Smooth muscle cell of the coronary artery (primary cell): ENCODE measurements at places on chromosomes 5 and 9. TPM values are rescaled to one million over a fixed set of nuclear protein-coding genes. Genes with fewer than 3 reads are reported as not detected.

Gene BASP1
- 53.4 and 93.1 TPM in 2 replicates for total RNA-seq

Gene FYB1
- total RNA-seq, result not detected in 2 replicates

Gene GFI1B
- 0.60 TPM in 1 of 2 replicates, not detected in the other for total RNA-seq

Gene FOXD4L4
- total RNA-seq, result under 0.01 and 0.08 TPM in 2 replicates

Gene ROPN1L
- total RNA-seq, result 0.15 TPM in 1 of 2 replicates, not detected in the other

Gene TMEM267
- 9.4 and 16.3 TPM in 2 replicates for total RNA-seq

Gene CDC26
- 41.2 and 54.1 TPM in 2 replicates for total RNA-seq

Gene ECM2
- total RNA-seq, result 4.4 and 17.3 TPM in 2 replicates

Gene APC
- total RNA-seq, result 41.9 and 58.3 TPM in 2 replicates

Gene S1PR3
- total RNA-seq, result 6.6 and 46.5 TPM in 2 replicates

Gene CCDC183
- 0.30 and 2.2 TPM in 2 replicates for total RNA-seq

Gene CCNI2
- total RNA-seq, result not detected in 2 replicates

Gene PTGS1
- total RNA-seq, result 27.1 and 116 TPM in 2 replicates

Gene IFNA13
- not detected in 2 replicates for total RNA-seq

Gene PTGDS
- 1.1 and 33.0 TPM in 2 replicates for total RNA-seq

Gene ARID3C
- total RNA-seq, result 0.08 TPM in 1 of 2 replicates, not detected in the other

Gene IL9
- not detected in 2 replicates for total RNA-seq

Gene SLC25A46
- 72.5 and 93.4 TPM in 2 replicates for total RNA-seq

Gene EGFLAM
- 2.1 and 3.5 TPM in 2 replicates for total RNA-seq

Gene OCLN
- 0.53 and 3.5 TPM in 2 replicates for total RNA-seq

Gene HTR1A
- total RNA-seq, result not detected in 2 replicates

Gene IFNB1
- total RNA-seq, result not detected in 2 replicates

Gene MYMK
- not detected in 2 replicates for total RNA-seq

Gene PCDHGA5
- total RNA-seq, result 0.98 and 1.3 TPM in 2 replicates

Gene CENPP
- 0.47 and 1.6 TPM in 2 replicates for total RNA-seq

Gene FGF18
- 0.12 TPM in 1 of 2 replicates, not detected in the other for total RNA-seq

Gene TNFSF15
- under 0.01 and 0.12 TPM in 2 replicates for total RNA-seq

Gene BTNL3
- not detected in 2 replicates for total RNA-seq

Gene CENPH
- 1.5 and 6.8 TPM in 2 replicates for total RNA-seq

Gene TOR4A
- 1.9 and 16.6 TPM in 2 replicates for total RNA-seq

Gene NUTM2G
- not detected in 2 replicates for total RNA-seq

Gene ACTL7B
- total RNA-seq, result not detected in 2 replicates

Gene NMUR2
- not detected in 2 replicates for total RNA-seq

Gene NR4A3
- total RNA-seq, result 0.23 and 0.35 TPM in 2 replicates

Gene NSMF
- total RNA-seq, result 9.6 and 18.9 TPM in 2 replicates

Gene RNF183
- total RNA-seq, result not detected in 2 replicates

Gene GPRIN1
- total RNA-seq, result 0.70 and 0.83 TPM in 2 replicates

Gene CCL27
- total RNA-seq, result 0.47 TPM in 1 of 2 replicates, not detected in the other

Gene PCDHGA8
- 2.0 and 4.0 TPM in 2 replicates for total RNA-seq
